ENCODE measurements at places on chromosomes 13 and 19.

GRCh38 chr13:112761701-112762689 is 72.2 kb downstream of the ATP11A start:
- no peak for DNase-seq

- DNase-seq: peak; percentile 46
Measured at GRCh38 chr19:11435833-11436313, 438 bp downstream of the PRKCSH start.

DNA sequence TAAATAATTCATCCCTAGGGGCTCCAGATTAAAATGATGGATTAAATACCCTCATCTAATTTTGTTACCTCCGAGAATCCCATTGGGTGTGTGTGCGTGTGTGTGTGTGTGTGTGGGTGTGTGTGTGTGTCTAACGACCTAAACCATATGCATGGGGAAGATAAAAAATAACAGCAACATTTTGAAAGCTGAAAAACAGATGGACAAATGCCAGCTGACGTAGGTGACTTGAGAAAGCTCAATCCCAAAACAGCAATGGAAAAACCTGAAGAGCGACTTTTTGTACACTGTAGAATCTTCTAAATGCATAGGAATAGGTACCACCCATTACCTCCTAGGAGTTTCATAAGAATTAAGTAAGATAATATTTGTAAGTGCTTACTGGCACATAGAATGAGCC is 8.7 kb upstream of the RPL21 start:
- DNase-seq: no peak

DNA sequence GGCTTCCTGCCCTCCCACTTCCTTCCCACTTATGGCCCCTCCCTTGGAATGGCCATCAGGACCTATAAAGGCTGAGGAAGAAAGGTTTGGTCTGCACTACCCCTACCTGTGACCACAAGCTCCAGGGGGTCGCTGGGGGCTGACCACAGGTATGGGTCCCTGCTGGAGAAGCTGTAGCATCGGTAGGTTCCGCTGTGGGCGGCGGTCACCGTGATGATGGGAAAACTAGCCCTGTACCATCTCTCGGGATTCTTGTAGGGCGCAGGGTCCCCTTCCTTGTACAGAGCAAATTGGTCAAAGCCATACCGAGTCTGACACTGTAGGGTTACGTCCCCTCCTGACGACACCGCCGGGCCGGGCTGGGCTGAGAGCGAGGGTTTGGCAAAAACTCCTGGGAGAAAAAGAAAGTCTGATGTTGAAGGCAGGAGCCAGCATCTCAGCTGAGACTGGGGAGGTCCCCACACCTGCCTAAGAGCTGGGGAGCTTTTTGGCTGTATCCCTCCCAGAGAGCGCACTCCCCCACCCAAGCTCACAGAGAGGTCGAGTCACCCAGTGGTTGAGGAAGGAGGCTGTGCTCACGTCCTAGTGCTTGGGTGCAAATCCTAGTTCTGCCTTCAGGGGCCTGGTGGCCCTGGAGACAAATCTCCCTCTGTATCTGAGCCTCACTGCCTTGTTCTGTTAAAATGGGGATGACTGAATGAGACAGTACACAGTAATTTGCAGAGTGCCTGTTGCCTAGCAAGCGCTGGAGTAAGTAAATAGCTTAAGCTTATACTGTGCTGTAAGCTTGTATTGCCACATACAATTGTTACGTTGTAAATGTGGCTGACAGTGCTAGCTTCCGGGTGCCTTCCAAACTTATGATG is 10.4 kb downstream of the GP6 start:
- no peak for DNase-seq

DNA sequence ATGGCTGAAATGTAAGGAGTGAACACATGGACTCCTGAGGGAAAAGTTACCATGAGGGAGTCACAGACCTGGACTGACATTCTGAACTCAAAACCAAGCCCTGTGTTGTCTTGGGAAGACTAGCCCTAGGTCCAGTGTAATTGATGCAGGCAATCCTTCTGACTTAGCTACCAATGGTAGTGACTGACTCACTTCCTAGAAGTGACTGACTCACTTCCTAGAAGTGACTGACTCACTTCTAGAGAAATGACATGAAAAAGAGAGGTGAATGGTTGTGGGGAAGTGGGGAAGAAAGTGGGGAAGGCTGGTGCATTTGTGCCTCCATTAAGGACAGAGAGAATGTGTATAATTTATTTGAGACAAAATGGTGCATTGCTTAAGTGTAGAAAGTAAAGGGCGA is 49.9 kb downstream of the EDNRB start:
- no peak for DNase-seq

DNA sequence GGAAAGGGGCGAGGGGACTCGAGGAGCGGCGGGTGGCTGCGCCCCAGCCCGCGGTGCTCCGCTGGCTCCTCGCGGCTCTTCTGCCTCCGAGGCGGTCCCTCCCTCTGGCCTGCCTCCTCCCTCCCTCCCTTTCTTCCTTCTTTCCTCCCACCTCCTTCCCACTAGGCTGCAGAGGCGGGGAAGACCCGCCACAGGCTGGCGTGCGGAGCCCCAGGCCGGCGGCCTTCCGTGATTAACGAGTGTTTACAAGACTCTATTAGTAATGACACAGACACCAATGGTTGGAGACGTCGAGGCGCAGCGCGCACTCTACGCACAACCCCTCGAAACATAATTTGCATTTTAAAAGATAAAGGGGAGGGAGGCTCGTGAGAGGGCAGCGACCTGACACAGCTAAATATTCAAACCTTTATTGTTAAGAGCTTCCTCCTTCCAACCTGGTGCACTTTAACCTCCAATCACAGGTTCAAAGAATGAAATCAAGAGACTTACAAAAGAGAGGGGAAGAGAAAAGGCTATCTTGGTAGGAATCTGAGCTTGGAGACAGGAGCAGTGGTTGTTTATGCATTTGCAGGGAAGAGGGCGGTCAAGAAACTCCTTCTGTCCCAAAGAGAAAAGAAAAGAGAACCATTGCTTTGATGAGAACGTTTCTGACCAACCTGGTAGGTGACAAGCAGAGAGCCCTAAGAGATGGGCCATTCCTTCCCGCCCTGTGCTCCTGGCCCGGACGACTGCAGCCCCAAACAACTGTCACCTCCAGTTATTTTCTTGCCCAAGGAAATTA is at the start of gene CDX2:
CDX2 (minus strand) TSS at position 234 of the 784 bp plus-strand sequence. CDS start 309 bp downstream, outside the sequence.
- DNase-seq: peak; percentile 90

GRCh38 chr13:107421028-107421427 is 794.3 kb downstream of the LIG4 start:
- no peak for DNase-seq

DNA sequence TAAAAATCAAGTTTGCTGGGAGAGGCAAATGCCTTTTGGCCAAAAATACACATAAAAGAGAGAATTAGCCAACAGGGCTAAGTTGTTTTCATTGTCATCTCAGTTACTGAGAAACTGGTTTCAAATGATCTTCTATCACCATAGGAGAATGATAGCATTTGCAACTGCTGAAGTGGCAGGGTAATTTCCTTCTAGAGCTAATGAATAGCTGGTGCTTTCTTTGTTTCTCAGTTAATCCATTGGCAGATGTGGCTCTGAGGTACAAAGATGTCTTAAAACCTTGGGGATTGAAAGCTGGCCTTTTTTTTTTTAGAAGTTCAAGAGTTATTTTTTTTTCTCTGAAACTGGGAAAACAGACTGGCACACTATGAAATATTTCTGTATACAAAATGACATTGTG is 332.7 kb upstream of the KLF12 start:
- no peak for DNase-seq

DNA sequence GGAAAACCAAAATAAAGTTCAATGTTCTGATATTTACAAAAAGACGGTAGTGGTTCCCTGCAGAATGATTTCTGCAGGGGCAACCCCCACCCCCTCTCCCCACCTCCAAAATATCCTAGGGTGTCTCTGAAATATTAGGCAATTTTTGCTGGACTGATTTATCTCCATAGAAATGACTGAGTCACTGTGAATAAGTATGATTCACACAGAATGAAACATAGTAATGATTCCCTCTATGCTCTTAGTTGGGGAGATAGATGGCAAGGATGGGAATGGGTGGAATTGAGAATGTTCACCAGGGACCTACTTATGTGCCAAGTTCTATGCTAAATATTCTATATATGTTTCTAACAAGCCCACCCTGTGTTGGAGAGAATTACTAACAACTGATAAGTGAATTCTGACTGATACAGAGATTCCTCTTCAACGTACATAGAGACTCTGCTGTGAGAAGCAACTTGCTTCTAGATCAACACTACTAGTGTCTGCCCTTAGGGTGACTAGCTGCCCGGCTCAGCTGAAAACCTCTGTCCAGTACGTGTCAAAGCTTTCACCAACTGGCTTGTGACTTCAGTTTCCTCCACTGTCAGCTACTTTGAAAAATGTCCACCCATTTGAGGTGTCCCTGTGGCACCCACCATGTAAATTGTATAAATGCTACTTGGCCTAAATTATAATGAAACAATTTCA is 38.4 kb upstream of the RAP2A start:
- no peak for DNase-seq

GRCh38 chr13:51713807-51714206 is 90.2 kb downstream of the DHRS12 start:
- DNase-seq: no peak

DNA sequence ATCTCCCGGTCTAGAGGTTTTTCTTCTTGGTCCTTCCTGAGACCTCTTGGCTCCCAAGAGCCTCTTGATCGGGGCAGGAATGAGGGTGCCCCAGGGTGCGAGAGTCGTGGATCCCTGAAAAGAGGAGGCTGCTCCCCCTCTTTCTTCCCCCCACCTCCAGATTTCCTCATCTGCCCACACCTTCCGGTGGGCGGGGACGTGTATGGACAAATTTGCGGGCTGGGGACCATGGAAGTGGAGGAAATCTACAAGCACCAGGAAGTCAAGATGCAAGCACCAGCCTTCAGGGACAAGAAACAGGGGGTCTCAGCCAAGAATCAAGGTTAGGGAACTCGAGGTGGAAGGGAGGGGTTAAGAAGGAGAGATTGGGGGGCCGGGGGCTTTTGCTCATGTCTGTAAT is at the start of gene MCEMP1:
MCEMP1 (plus strand) TSS at position 237 of the 400 bp plus-strand sequence; CDS start at position 268, 31 bp downstream.
- DNase-seq: no peak
